ENCODE measurements at places on chromosomes 7 and 10.
A peak's percentile ranks its signal among the peaks of the same experiment; 100 is the strongest.

DNA sequence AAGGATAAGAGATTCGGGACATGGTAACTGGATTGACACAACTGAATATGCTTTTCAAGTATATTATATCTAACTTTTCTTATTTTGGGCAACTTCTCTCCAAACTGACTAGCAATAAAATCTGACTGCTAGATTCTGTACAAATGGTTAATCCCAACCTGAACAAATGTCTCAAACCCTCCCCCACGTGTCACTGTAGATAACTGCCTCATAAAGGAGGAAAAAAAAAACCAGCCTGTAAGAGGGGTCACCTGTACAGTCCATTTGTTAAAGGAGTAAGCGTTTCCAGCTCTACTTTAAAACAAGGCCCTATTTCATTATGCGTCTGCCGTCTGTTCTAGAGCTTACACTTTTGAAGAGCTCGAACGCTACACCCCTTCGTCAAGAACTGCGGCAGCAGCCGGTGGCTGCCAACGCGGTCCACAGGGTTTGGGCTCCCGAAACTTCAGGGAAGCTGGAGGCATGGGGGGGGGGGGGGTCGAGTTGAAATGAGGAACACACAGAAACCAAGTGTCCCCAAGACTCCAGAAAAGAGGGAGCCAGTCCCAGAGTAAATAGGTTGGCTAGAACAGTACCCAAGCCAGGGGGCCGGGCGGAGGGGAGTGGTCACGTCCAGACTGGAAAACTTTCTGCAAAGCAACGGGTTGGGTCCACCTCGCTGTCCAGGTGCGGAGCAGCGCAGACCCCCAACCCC lies 492 bp downstream of the COG5 start:
- DNase-seq: no peak

DNA sequence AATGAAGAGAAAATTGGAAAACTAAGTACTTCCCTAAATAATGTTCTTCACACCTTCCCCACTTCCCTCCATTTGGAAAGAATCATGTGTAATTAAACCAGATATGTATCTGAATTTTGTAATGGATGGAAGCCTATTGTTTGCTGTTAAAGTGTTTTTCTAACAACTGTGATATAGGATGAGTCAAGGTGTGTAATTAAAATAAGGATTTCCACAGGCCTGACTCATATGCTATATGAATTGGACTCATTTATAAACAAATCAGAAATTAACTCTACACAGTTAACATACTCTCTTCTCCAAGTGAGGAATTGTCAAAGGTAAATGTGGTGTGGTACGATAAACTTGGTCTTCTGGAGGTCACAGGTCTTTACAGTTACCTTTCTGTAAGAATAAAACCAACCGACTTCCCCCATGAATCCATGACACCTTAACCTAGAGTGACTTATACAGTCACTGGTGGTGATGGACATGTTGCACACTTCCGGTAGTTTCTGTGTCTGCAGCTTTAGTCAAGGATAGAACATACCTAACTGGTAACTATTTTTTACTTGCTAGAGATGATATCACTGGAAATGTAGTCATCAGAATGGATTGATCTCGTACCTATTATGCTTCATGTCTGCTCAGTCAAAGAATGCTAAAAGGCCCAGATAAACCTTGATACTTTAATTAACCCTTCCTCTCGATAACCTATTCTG lies 12.8 kb downstream of the PNLIPRP3 start:
- no peak for DNase-seq

- DNase-seq: no peak
These were observed 71.0 kb upstream of the SH2B2 start for GRCh38 chr7:102215711-102216110.

DNA sequence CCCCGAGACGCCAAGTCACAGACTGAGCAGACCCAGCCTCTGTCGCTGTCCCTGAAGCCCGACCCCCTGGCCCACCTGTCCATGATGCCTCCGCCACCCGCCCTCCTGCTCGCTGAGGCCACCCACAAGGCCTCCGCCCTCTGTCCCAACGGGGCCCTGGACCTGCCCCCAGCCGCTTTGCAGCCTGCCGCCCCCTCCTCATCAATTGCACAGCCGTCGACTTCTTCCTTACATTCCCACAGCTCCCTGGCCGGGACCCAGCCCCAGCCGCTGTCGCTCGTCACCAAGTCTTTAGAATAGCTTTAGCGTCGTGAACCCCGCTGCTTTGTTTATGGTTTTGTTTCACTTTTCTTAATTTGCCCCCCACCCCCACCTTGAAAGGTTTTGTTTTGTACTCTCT lies 215.6 kb downstream of the TCF7L2 start:
- no peak for DNase-seq

DNA sequence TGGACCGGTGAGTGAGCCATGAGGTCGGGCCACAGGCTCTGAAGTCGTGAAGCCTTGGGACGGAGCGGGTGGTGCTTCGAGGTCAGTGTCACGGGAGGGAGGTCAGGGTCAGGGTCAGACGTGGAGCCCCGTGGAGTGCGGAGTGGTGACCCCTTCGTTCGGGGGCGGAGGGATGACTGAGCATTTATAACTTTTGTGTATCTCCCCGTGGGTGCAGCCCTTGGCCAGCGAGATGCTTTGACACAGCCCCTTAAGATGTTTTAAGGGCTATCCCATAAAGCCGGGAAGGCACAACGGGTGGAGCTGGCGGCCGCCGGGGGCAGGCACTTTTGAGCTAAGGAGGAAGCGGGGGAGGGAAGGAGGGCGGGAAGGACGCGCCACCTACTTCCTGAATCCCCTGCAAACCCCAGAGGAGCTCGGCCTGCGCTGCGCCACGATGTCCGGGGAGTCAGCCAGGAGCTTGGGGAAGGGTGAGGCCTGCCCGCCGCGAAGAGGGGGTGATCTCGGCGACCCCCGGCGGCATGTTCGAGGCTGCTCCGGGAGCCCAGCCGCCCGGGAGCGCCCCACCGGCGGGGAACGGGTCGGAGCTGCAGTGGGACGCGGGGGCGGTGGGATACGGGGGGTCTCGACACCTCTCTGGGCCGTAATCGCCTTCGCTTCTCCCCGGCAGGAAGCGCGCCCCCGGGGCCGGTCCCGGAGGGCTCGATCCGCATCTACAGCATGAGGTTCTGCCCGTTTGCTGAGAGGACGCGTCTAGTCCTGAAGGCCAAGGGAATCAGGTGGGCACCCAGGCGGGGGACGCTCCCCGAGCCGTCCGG lies at the start of gene GSTO1:
Gene GSTO1 (plus strand): TSS at position 400 of the 818 bp plus-strand sequence. CDS start 37 bp downstream, at position 437.
- peak; percentile 22 for DNase-seq

DNA sequence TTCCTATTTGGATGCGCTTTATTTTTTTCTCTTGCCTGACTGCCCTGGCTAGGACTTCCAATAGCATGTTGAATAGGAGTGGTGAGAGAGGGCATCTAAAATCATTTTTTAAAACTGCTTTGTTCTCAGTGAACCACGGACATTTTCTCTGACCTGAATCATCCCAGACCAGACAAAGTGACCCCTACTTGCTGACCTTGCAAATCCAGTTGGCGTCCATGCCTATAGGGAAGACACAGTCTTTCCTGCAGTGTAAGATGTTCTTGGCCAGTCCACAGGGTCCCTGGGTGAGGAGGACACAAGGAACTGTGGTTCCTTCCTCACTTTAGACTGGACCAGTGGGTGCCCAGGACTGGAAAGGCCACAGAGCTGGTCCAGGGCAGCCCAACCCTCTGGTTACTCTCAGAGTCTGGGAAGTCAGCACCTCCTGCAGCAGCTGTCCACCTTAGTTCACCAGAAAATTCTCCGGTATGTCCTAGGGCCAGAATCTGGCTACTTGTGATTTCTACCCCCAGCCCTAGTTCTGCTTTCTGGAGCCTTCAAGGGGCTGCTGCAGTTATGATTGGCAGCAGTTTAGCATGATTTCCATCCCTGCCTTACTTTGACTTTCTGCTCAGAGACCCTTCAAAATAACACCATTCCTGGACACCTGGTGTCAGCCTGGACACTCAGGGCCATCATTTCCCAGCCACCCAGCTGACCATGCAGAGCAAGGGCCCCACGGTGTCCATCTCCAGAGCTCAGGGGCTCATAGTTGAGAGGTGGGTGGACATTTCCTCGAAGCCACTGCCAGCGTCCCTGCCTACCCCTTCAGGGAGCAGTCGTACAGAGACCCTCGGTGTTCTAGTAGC lies 19.3 kb downstream of the VIPR2 start:
- no peak for DNase-seq

DNA sequence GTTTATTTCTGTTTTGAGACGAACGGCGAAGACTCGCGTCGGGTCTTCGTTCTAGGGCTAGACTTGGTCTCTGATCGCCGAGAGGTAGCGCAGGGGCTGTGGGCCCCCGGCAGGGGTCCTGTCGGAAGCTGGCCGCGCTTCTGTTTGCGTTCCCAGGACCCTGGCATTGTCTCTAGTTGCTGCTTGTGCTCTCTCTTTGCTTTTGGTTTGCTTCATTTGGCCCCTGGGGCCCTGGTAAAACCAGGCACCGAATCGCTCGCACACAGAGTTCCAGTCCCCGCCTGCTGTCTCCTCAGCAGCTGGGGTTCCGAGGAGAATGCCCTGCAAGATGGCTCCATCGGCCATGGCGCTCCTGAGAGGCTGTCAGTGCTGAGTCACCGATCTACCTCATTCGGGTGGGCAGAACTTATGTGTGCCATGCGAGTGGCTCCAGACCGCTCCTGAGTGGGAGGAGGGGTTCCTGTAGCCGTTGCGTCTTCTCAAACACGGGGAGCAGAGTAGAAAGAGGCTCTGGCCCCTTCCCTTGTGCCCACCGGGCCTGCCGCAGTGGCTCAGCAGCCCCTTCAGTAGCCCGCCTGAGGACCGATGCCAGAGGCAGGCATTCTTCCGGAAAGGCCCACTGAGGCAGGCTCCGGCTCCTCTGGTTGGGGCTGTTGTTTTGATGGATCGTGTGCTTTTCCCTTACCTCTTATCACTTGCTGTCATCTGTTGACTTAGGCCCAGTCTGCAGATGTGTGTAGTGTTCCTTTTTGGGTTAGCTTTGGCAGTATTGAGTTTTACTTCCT lies 826 bp downstream of the CHPF2 start:
- peak; percentile 78 for DNase-seq

- DNase-seq: no peak
These were observed 151.3 kb downstream of the GALNT11 start for GRCh38 chr7:152176797-152177196.

DNA sequence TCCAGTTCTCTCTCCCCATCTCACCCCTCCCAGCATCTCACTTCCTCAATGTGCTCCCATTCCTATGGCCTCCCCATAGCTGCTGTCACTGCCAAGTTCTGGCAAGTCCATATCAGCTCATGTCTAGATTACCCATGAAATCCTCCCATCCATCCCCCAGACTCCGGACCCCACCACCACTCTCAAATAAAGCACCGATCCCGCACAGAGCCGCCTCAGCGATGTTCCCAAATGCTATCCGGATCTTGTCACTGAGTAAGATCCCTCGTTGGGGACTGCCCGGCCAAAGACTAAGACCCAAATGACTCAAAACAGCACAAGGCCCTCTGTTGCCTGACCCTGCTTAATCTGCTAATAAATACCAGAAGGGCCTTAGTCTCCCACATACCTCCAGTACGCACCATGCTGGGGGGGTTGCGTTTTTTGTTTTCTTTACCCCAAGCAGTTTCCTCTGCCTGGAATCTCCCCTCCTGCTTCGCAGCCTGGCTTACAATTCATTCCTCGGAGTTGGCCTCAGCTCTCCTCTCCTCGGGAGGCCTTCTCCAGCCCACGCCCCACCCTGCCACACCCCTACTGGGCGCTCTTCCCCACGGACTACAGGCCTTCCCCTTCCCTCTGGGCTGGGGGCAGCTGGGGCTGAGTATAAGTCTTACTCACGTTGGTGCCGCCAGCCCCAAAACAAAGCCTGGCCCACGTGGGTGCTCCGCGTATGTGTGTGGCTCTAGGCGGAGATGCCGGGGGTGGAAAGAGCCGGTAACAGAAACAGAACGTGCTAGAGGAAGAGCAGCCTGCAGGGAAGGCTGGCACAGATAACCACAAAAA lies 1.8 kb upstream of the DUSP5 start:
- peak; percentile 70 for DNase-seq

- DNase-seq: no peak
These were observed 89.6 kb upstream of the SMNDC1 start for GRCh38 chr10:110394296-110394695.

DNA sequence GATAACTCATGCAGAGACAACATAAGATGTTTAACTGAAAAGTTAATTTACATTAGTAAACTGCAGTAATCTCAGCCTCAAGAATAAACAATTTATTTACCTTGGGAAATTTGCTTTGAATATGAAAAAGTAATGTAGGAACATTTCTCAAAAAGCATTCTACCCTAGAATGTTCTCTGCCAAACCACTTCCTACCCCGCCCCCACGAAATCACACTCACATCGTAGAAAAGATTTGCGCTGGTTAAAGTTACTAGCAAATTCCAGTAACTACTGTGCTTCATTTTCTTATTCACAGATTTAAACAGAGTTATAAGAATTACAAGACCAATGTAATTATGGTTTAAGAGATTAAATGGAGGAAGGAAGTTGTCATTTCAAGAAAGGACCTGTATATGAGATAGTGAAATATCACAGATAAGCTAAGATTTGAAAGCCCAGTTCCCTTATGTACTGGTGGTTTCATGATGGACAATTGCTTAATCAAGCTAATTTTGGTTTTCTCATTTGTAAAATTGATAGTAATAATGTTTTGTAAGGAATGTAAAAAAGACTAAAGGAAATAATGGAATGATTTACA lies 175.4 kb downstream of the GNAI1 start:
- no peak for DNase-seq

GRCh38 chr7:121599887-121600286 lies 203.8 kb upstream of the FAM3C start:
- DNase-seq: no peak

- DNase-seq: no peak
These were observed 55.1 kb downstream of the KCTD7 start for GRCh38 chr7:66683770-66684123.

DNA sequence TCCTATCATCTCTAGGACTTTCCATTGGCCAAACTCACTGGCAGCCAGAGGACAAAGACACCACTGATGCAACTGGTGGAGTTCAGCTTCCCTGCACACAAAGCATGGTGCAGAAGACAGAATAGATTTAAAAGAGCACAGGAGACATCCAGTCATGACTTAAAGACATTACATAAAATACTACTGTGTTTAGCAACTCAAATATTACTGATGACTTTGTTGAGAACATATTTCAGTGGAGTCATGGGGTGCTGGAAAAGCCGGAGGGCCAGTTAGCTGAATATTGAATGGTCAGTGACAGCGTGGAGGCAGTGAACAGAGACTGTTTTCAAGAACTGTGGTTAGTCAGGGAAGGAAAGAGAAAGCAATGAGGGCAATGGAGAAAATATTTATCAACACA lies 296.3 kb upstream of the NRP1 start:
- no peak for DNase-seq

DNA sequence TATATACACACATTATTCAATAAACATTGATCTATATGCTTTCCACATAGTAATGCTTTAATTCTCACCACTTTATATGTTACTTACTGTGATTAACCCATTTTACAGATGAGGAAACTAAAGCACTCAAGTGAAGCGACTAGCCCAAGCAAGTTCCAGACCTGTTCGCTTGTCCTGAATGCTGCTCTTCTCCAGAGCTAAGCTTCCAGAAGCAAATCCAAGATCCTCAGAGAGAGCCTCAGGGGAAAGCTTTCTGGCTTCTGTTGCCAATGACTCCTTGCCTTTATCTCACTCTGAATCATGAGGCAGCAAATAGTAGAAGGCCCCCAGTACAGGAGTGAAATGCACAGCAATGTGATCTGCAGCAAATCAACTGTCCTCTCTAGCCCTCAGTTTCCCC lies 32.2 kb downstream of the XPNPEP1 start:
- DNase-seq: no peak

GRCh38 chr7:68682910-68683309 lies 915.4 kb upstream of the AUTS2 start:
- no peak for DNase-seq

Measured in activated CD4-positive, alpha-beta T cell treated with anti-CD3 and anti-CD28 coated beads, Interleukin-2, amount 50 U/mL, for 4 hours (primary cell).